Breast epithelium (tissue), 4 donors: ENCODE measurements at places on chromosomes 12 and 14.

DNA sequence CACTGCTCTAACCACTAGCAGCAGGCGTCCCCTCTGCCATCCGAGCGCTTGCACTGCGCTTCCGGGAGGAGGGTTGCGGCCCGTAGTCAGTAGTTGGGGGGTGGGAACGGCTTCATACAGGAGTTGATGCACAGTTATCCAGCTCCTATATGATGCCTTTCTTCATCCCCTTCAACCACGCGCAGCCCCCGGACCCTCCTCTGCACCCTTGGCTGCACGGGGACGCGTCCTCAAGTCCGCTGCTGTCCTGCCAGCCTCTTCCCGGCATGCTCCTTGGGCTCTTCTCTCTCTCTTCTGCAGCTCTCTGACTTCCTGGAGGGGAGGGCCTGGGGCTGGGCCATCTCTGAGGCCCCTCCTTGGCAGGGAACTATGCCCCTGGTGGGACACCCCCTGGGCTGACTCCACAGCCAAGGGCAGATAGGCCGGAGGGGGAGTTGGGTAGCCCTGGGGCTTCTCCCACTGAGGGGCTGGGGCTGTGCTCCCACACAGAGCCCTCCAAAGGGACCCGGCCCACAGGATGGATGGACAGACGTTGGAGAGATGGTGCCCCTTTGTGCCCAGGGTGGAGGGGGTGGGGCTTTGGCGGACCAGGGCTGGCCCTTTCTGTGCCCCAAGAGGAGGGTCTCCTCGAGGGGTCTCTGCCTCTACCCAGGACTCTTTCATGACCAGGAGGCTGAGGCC, 29.0 kb downstream of the RTL1 start:
- no peak overlapping the region for H3K27ac ChIP-seq
- H3K36me3 ChIP-seq, result no peaks in the 10 kb centered on the region
- peaks cover 23% of the 10 kb centered on the region for H3K27me3 ChIP-seq

GRCh38 chr12:8912914-8913313, 1.4 kb upstream of the PHC1 start:
- no peaks in the 10 kb centered on the region for H3K27me3 ChIP-seq
- peak overlapping the region; percentile 95 for H3K27ac ChIP-seq

GRCh38 chr12:55996201-55996714, 818 bp upstream of the SUOX start:
- peak overlapping the region; percentile 91 for H3K27ac ChIP-seq
- peak overlapping the region; percentile 58 for H3K4me3 ChIP-seq
- no peaks in the 10 kb centered on the region for H3K27me3 ChIP-seq

DNA sequence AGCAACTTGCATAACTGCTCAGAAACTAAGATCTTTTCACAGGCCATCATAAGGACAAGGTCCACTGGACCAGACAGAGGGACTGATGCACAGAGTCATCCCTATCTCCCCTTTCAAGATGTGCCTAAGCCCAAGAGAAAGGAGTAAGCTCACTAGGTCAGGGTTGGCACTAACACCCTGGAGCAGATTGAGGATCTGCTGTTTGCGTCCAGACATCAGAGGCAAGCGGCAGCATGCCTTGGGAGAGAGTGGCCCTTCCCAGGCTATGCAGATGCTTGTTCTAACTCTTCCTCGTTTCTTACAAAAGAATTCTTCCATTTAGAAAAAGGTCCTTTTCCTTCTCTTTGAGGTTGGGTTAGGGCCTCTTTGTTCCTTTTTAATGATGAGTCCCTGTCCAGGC, 187.2 kb downstream of the KCNA5 start:
- H3K36me3 ChIP-seq, result no peaks in the 10 kb centered on the region
- no peaks in the 10 kb centered on the region for H3K4me1 ChIP-seq
- DNase-seq, result no peak
- no peak overlapping the region for H3K4me3 ChIP-seq
